ENCODE measurements at places on chromosomes 12 and 14.

DNA sequence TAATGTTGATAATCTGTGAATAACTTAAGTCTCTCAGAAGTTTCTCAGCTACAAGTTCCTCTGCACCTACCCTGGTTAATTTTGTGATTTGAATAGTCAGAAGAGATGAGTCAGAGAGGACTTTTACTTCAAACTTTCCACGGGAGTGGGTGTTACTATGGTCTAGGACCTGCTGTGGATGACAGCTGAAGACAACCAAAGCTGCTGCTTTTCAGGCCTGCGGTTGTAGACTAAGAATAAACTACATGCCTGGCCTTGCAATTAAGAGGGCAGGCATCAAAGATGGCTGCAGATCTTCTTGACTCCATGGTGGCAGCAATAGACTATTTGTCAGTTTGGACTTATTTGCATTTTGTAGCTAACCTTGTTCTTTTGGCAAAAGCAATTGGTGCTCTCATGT lies 227.1 kb upstream of the KRR1 start:
- DNase-seq: peak; percentile 32

- no peak for DNase-seq
These were observed 7.8 kb upstream of the PLXNC1 start for GRCh38 chr12:94140556-94140955.

DNA sequence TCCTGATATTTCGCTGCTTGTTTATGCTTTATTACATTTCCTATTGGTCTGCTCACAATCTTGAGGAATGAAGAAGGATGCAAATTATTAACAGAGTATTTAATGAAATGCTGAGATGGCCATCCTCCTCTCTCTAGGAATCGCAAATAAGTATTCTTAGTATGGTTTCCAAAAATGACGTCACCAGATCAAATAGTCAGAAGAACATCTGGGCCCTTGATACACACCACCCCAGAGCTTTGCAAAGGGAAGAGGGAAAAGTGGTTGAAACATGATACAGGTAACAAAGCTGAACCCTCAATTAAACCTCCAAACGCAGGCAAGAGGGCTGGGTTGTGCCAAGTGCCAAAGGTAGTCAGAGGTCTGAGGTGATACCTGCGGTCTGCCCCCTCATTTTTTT lies 107.3 kb downstream of the BCL11B start:
- DNase-seq: no peak

DNA sequence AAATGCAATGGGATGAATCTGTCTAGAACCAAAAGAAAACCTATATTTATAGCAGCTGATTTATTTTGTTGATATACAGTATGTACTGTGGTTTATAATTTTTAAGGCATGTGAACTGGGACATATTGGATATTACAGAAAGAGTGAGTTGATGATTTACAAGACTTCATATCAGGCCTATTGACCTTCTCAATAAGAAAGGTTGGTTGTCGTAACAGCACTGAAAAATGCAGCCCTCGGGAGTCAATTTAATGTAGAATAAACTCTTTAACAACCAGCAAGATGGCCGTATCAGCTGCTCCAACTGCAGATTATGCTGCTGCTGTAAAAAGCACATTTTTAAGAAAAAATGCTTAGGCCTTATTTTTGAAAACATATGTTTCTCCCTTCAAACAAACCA lies 407.3 kb downstream of the GXYLT1 start:
- DNase-seq: no peak

DNA sequence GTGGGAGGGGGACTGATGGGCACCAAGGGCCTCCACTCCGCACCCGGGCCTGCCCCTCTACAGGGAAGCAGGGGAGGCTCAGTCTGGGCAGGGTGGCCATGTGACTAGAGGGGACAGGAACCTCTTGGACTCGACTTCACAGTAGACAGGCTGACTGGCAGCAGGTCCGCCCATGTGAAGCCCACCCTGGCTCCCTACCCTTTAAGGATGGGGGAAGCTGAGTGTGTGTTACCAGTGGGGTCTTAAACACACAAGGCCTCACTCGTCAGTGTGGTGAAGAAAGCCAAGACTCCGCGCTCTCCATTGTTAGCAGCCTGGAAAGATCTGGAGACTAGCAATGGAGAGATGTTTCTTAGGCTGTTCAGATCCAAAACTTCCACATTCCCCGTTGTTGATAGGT lies 52.4 kb downstream of the ANAPC7 start:
- DNase-seq: no peak

- DNase-seq: no peak
These were observed 9.5 kb downstream of the TMEM132C start for GRCh38 chr12:128276471-128276870.

GRCh38 chr14:72598306-72598705 lies 295.6 kb downstream of the DPF3 start:
- DNase-seq: no peak

DNA sequence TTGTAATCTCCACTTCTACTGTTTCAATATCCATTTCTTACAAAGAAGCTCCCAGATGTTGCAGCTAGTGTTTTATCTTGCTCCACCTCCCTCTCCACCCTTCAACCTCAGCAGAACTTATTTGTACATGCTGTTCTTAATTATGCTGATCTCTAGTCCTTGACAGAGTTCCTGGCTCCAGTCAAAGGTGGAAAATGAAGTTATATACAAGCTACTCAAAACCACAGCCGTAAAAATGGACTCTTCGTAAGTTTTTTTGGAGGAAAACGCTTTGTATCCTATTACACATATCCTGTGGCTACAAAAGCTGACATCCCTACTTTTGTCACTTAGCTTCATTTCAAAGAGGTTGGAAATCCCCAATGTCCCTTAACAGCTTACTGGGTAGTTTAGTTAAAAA lies 1.3 kb downstream of the CLEC1A start:
- DNase-seq: no peak

GRCh38 chr14:57761800-57762199 lies 104.1 kb downstream of the SLC35F4 start:
- DNase-seq: no peak

DNA sequence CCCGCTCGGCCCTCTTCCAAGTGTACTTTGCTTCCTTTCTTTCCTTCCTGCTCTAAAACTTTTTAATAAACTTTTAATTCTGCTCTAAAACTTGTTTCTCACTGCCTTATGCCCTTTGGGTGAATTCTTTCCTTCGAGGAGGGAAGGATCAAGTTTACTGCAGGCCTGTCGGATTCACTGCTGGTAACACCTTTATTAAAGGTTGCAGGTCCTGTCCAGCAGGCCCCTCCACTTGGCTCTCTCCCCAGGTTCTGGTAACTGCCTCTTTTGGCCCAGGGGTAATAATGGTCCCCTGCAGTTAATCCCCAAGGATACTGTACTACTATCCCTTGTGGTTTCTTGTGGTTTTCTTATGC lies 152.7 kb upstream of the EEA1 start:
- DNase-seq: no peak

- no peak for DNase-seq
These were observed 163.9 kb upstream of the TMTC2 start for GRCh38 chr12:82522762-82523161.

DNA sequence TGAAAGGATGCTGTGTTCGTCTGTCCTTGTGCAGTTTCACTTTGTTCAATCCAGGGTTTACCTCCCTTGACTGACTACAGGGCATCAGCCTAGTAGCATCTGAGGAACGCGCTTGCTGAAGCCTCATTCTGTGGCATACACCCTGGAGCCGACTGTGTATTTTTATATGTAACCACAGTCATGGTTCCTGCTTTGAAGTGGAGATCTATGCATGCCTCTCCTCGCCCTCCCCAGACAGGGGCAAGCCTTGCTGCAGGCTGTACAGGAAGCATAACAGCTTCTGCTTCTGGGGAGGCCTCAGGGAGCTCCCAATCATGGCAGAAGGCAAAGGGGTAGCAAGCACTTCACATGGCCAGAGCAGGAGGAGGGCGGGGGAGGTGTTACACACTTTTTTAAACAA lies 262.1 kb downstream of the BCL11B start:
- DNase-seq: no peak

GRCh38 chr12:34209259-34209835 lies 187.1 kb downstream of the ALG10 start:
- no peak for DNase-seq

GRCh38 chr12:66017736-66018135 lies 112.8 kb downstream of the LLPH start:
- no peak for DNase-seq

DNA sequence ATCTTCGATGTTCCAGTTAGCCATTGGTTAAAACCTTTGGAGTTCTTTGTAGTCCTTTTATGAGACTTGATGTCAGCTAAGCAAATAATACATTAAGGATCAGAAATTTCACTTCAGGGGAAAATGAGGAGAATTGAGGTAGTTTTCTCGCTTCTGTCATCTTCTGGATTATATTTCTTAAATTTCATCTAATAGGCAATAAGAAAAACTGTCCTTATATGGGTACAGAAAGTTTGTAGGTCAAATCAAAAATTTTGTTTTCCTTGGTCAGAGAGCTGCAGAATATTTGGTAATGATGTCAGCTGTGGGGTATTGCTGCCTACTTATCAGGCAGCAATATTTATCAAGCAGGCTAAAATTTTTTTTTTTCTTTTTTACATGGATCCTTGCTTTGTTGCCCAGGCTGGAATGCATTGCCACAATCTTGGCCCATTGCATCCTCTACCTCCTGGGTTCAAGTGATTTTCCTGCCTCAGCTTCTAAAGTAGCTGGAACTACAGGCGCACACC lies 37.1 kb downstream of the RIMKLB start:
- DNase-seq: no peak

GRCh38 chr12:52663420-52663819 lies 11.4 kb upstream of the KRT2 start:
- no peak for DNase-seq

GRCh38 chr12:19759227-19759626 lies 319.9 kb downstream of the AEBP2 start:
- DNase-seq: no peak

DNA sequence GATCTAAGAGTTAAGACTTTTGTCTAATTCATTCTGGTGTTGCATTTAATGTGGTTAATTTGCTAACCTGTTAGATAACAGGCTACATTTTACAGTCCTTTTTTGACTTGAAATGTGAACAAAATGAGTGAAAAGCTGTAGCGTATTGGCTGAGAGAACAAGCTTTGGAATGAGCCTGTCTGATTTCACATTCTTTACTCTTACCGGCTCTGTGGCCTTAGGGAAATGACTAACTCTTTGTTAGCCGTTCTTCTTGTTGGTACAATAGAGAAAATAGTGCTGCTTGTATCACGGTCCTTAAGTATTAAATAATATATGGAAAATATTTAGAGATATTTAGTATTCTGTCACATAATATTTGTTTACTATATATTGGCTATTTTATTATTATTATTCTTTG lies 1.9 kb downstream of the MNAT1 start:
- no peak for DNase-seq
